ENCODE measurements at places on chromosomes 6 and 20. TPM values are rescaled to one million over a fixed set of nuclear protein-coding genes. Genes with fewer than 3 reads are reported as not detected.

Gene KIFC1
- total RNA-seq: 107 TPM

Gene PEDS1
- total RNA-seq: 11.2 TPM

Gene PBX2
- 47.7 TPM for total RNA-seq

Gene ENPP4
- total RNA-seq: 8.0 TPM

Gene GHRH
- not detected for total RNA-seq

Gene CRISP2
- not detected for total RNA-seq

Gene IRAK1BP1
- total RNA-seq: 2.4 TPM

Gene REPS1
- total RNA-seq: 28.8 TPM

Gene MYH7B
- total RNA-seq: 0.86 TPM

Gene FAXC
- not detected for total RNA-seq

GRCh38 chr20:24828992-24829648 is 119.9 kb upstream of the CST7 start:
- no peak for DNase-seq
- no peaks in the 10 kb centered on the region for H3K27me3 ChIP-seq
- H3K36me3 ChIP-seq: no peaks in the 10 kb centered on the region
- no peak overlapping the region for H3K4me3 ChIP-seq
- H3K27ac ChIP-seq: no peak overlapping the region
- no peaks in the 10 kb centered on the region for H3K4me1 ChIP-seq

- no peaks in the 10 kb centered on the region for H3K36me3 ChIP-seq
- H3K27ac ChIP-seq: no peak overlapping the region
- no peak for DNase-seq
- peaks cover 2% of the 10 kb centered on the region for H3K27me3 ChIP-seq
These were observed 226.5 kb downstream of the MAFB start for GRCh38 chr20:40462566-40462965.

GRCh38 chr6:87518453-87518852 is 45.7 kb downstream of the SLC35A1 start:
- no peak for DNase-seq
- H3K36me3 ChIP-seq: peaks cover 30% of the 10 kb centered on the region
- peaks cover 6% of the 10 kb centered on the region for H3K4me1 ChIP-seq
- H3K27ac ChIP-seq: no peak overlapping the region

DNA sequence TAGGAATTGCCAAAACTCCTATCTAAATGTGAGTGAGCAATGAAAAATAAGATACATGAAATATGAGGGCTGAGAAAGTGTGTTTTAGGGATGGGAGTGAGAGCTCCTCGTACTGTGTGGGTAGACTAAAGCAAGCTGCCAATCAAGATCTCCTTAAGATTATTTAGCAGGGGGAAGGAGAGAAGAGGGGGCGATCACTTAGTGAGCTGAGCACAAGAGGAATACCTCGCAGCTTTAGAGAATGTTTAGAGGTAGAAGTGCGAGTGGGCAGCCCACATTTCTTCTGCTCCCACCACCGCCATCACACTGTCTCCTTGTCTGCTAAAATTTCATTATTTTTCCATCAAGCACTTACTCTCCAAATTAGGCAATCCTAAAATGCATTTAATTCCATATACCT is 312.6 kb downstream of the ALDH8A1 start:
- no peak overlapping the region for H3K4me3 ChIP-seq
- no peak for DNase-seq
- H3K36me3 ChIP-seq: no peaks in the 10 kb centered on the region
- no peak overlapping the region for H3K27ac ChIP-seq

GRCh38 chr20:8148501-8148900 is 16.4 kb downstream of the PLCB1 start:
- H3K27me3 ChIP-seq: no peaks in the 10 kb centered on the region
- no peak for DNase-seq
- no peaks in the 10 kb centered on the region for H3K36me3 ChIP-seq
- H3K4me3 ChIP-seq: no peak overlapping the region
- H3K4me1 ChIP-seq: peaks cover 26% of the 10 kb centered on the region

DNA sequence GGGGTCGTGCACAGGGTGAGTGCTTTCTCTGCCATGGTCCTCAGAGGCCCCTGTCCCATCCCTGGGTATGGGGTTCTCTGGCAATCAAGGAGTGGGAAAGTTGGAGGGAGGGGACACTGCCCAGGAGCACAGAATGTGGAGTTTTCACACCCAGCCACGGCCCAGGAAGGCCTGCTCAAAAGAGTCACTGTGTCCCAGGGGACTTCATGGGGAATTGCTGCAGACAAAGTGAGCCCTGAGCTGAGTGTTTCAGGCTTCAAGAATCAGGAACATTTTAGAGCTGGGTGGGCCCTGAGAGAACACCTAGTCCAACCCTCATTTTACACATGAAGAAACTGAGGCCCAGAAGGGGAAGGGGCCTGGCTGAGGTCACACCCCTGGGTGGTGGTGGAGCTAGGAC is 5.7 kb downstream of the MAPK13 start:
- no peak overlapping the region for H3K4me3 ChIP-seq
- no peaks in the 10 kb centered on the region for H3K27me3 ChIP-seq

- peaks cover 3% of the 10 kb centered on the region for H3K4me1 ChIP-seq
- H3K27me3 ChIP-seq: peaks cover 8% of the 10 kb centered on the region
- DNase-seq: no peak
- H3K4me3 ChIP-seq: no peak overlapping the region
- H3K27ac ChIP-seq: no peak overlapping the region
- H3K36me3 ChIP-seq: no peaks in the 10 kb centered on the region
These were observed 10.7 kb downstream of the RFPL4B start for GRCh38 chr6:112357791-112358190.

DNA sequence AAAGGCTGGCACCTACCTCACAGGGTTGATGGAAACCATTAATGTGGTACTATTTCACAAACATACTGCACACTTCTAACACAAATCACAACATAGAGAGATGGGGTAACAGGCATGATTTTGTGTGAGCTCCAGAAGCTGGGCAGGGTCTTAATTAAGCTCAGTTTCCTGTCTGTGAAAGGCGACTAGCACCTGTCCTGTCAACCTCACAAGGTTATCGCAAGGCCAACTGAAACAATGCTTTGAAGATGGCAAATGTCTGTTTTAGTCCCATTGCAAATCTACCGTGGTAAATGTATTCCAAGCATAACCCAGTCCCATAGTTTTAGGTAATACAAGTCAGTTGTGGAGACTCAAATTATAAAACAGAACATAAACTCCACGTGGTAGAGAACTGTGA is 1.3 kb upstream of the PLEKHG1 start:
- no peak overlapping the region for H3K4me3 ChIP-seq
- H3K27ac ChIP-seq: peak overlapping the region; percentile 91
- peaks cover 35% of the 10 kb centered on the region for H3K27me3 ChIP-seq
- H3K4me1 ChIP-seq: peaks cover 25% of the 10 kb centered on the region
- no peaks in the 10 kb centered on the region for H3K36me3 ChIP-seq
- no peak for DNase-seq

GRCh38 chr20:61829526-61829925 is 236.2 kb downstream of the TAF4 start:
- H3K4me3 ChIP-seq: no peak overlapping the region
- DNase-seq: no peak
- H3K4me1 ChIP-seq: no peaks in the 10 kb centered on the region
- peaks cover 11% of the 10 kb centered on the region for H3K27me3 ChIP-seq

GRCh38 chr6:32146287-32146686 is 5.5 kb downstream of the PRRT1 start:
- H3K27me3 ChIP-seq: peaks cover 8% of the 10 kb centered on the region
- peaks cover 25% of the 10 kb centered on the region for H3K4me1 ChIP-seq
- H3K4me3 ChIP-seq: no peak overlapping the region
- no peak overlapping the region for H3K27ac ChIP-seq
- no peak for DNase-seq

DNA sequence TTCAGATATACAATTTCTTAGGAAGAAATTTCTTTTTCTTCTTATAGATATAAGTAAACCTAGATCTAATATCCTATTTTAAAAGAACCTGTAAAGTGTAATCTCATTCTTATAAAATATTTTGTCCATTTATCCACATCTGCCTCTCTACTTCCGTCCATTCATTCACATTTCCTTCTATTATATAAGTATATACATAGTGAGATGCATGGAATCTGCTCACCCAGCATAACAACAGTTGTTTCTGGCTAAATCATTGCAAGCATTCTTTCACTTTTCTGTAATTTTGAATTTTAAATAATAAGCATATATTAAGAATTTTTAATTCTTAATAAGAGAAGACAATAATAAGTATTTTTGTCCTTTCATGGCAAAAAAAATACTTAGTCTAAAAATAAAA is 45.4 kb downstream of the CEP162 start:
- peaks cover 20% of the 10 kb centered on the region for H3K36me3 ChIP-seq
- no peak overlapping the region for H3K4me3 ChIP-seq
- H3K27me3 ChIP-seq: no peaks in the 10 kb centered on the region

GRCh38 chr6:167446046-167446445 is 121.2 kb downstream of the TTLL2 start:
- no peaks in the 10 kb centered on the region for H3K36me3 ChIP-seq
- H3K27ac ChIP-seq: no peak overlapping the region
- H3K4me3 ChIP-seq: no peak overlapping the region
- no peaks in the 10 kb centered on the region for H3K27me3 ChIP-seq
- no peaks in the 10 kb centered on the region for H3K4me1 ChIP-seq

DNA sequence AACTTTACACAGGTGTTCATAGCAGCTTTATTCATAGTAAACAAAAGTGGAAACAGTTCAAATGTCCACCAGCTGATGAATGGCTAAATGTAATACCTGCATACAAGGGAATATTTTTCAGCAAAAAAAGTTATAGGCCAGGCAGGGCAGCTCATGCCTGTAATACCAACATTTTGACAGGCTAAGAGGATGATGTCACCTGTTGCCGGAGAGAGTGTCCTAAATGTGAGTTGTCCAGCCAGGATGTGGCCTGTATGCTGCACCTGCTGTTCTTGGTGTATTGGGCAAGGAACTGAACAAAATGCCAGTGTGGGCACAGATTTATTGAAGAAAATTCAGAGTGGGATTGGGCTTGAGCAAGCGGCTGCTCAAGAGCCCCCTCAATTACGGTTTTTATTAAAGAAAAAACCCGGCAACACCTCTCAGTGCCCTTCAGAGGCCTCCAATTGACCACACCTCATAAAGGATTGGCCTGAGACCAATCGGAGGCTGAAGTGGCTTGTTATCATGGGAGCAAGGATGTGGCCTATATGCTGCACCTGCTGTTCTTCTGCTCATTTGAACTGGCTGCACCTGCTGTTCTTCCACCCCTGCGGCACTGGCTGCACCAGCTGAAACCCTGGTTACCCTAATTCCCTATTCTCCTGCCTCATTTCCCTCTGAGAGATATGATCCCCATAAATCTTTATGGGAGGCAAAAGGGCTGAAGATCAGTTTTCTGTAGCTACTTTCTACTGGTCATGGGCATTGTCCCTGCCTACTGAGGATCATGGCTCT is 164.3 kb upstream of the PROKR2 start:
- peaks cover 6% of the 10 kb centered on the region for H3K27me3 ChIP-seq
- H3K27ac ChIP-seq: no peak overlapping the region
- no peak for DNase-seq
- H3K36me3 ChIP-seq: no peaks in the 10 kb centered on the region
- peaks cover under 1% of the 10 kb centered on the region for H3K4me1 ChIP-seq

DNA sequence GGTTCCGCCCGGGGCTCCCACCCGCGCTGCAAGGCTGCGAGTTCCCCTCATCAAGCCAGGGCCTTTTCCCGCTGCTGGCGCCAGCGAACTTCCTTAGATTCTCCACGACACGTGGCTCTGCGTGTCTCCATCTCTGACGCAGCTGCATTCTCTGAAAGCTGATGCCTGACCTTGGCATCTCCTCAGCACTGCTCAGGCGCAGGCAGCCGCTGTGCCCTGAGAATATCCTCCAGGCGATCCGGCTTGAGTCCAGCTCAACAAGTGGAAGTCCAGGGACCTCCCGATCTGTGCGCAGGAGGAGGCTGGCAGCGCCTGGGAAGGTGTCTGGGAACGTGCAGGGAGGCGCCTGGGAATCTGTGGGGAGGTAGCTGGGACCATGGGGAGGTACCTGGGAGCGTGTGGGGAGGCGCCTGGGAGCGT is 171.2 kb upstream of the THBS2 start:
- no peak overlapping the region for H3K4me3 ChIP-seq
- H3K27ac ChIP-seq: no peak overlapping the region
- peaks cover 5% of the 10 kb centered on the region for H3K27me3 ChIP-seq
- H3K4me1 ChIP-seq: no peaks in the 10 kb centered on the region
- DNase-seq: no peak

- DNase-seq: no peak
- H3K27ac ChIP-seq: no peak overlapping the region
- no peak overlapping the region for H3K4me3 ChIP-seq
- no peaks in the 10 kb centered on the region for H3K4me1 ChIP-seq
- no peaks in the 10 kb centered on the region for H3K36me3 ChIP-seq
These were observed 24.7 kb upstream of the KCNK16 start for GRCh38 chr6:39347206-39347605.

- no peak overlapping the region for H3K4me3 ChIP-seq
- H3K36me3 ChIP-seq: peaks cover 31% of the 10 kb centered on the region
- peaks cover 77% of the 10 kb centered on the region for H3K4me1 ChIP-seq
- no peak for DNase-seq
- no peaks in the 10 kb centered on the region for H3K27me3 ChIP-seq
These were observed 25.6 kb downstream of the SNX9 start for GRCh38 chr6:157848693-157849092.

DNA sequence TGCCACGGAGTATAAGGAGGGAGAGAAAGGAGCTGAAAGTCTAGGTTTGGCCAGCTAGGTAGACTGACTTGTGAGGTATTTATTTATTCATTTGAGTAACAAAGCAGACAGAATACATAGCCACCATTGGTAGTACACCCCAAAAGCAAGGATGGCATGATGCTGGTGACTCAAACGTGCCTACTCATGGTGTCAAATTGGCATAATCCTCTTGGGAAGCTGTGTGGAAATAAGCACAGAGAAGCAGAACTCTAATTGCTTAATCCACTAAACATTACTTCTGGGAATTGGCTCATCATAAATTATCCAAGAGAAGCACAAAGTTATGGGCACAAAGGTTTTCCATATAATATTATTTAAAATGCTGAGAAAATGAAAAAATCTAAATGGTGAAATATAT is 2.5 kb downstream of the DEFB132 start:
- H3K4me1 ChIP-seq: peaks cover 13% of the 10 kb centered on the region
- H3K27me3 ChIP-seq: no peaks in the 10 kb centered on the region
- no peak overlapping the region for H3K4me3 ChIP-seq

DNA sequence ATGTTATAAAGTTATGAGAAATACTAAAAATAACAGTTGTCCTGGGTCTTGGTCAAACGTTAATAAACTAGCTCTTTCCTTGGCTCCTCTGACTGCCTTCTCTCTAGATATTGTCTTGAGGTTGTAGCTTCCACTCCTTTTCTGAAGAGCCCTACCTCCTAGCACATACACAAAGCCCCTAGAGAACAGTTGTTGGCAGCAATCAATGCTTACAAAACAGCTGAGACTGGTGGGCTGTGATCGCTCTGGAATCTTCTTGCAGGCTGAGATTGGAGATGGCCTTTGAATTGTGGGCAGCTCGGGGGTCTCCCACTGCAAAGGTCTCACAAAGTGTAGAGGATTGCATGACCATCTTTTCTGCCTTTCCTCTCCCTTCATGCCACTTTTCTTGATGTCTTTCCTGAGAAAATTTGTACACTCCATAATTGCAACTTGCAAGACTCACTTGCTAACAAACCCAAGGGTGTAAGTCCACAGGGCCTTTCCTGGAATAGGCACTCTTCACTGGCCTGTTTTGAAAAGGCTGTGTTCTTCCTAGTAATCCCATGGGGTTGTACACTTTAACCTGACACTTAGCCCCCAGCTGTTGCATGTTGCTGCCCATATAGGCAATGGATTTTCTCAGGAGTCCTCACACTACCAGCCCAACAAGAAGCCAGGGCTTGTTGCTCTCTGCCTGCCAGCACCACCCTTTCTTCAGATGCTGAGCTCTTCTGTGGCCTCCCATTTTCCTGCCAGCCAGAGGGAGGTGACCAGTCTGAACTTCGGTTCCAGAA is 99.9 kb downstream of the TCP11 start:
- DNase-seq: no peak
- H3K4me3 ChIP-seq: no peak overlapping the region
- H3K4me1 ChIP-seq: peaks cover under 1% of the 10 kb centered on the region
- no peaks in the 10 kb centered on the region for H3K36me3 ChIP-seq

GRCh38 chr6:150068151-150068550 is 770 bp downstream of the ULBP3 start:
- H3K27ac ChIP-seq: no peak overlapping the region
- peak; percentile 35 for DNase-seq
- no peaks in the 10 kb centered on the region for H3K36me3 ChIP-seq
- H3K4me1 ChIP-seq: peaks cover 4% of the 10 kb centered on the region
